PC-9 (cell line): ENCODE measurements at places on chromosomes 13 and 19.

DNA sequence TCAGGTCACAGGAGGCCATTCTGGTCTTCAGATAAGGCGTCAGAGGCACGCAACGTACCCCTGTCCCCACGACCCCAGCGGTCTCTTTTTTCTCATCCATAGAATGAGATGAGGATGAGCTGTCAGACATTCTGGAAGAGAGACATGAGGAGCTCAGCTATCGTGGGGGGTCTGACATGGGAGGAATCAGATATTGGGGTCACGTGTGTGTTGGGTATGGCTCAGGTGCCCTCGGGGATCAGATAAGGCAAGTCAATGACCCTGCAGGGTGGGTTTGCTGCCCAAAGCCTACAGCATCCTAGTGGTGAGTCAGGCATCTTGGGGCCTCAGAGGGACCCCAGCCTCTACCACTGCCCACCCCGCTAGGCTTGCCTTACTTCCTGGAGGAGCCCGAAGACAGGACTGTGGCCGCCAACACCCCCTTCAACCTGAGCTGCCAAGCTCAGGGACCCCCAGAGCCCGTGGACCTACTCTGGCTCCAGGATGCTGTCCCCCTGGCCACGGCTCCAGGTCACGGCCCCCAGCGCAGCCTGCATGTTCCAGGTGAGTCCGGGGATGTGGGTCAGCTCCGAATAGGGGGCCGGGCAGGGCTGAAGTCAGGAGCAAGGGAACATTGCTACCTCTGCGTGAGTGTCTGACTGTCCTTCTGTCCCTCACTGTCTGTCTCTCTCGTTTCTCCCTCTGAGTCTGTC lies 2.6 kb downstream of the AXL start:
- no peak for DNase-seq

GRCh38 chr13:44904967-44905366 lies 84.3 kb downstream of the NUFIP1 start:
- peak; percentile 23 for DNase-seq

DNA sequence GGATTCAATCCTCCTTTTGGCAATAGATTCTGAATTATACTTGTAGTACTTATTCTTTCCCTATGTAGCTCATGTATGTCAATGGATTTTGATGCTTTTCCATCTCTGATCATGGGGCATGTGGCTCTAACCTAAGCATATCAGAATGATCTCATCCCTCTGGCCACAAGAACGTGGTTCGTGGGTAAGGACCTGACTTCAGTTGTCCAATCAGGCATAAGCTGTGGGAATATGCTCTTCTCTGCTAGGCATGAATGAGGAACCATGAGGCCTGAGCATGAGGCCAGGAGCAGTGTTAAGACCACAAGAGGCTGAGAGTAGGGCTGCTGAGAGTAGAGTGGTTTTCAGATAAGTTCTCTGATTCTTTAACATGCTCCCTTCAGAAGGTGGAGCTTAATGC lies 292.4 kb upstream of the TSHZ3 start:
- no peak for DNase-seq

DNA sequence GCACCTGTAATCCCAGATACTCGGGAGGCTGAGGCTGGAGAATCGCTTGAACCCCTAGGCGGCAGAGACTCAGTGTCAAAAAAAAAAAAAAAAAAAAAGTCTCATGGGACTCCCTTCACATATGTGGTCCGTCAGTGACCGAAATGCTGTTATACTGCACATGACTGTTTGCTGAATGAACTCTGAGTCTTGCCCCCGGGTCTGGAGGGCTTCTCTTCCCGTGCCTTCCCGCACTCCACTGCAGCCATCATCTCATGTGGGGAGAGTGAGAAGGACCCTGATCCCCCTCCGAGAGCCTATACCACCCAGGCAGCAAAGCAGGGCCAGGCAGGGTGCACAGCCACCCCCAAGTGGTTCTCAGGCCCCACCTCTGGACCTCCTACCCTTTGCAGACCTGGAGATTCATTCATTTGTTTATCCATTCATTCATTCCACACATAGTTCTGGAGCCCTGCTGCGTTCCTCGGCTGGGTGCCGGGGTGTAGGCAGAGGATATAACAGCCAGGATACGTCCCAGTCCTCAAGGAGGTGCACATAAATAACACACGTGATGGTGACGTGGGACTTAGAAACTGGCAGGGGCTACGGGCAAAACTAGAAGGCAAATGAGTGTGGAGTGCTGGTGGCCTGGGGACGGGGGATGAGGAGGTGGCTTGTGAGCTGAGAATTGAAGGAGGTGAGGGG lies 14.2 kb downstream of the NDUFA11 start:
- DNase-seq = no peak

GRCh38 chr13:34617473-34618083 lies 324.5 kb upstream of the NBEA start:
- DNase-seq = no peak

- no peak for DNase-seq
These were observed 277.8 kb downstream of the FOXO1 start for GRCh38 chr13:40388617-40389016.

DNA sequence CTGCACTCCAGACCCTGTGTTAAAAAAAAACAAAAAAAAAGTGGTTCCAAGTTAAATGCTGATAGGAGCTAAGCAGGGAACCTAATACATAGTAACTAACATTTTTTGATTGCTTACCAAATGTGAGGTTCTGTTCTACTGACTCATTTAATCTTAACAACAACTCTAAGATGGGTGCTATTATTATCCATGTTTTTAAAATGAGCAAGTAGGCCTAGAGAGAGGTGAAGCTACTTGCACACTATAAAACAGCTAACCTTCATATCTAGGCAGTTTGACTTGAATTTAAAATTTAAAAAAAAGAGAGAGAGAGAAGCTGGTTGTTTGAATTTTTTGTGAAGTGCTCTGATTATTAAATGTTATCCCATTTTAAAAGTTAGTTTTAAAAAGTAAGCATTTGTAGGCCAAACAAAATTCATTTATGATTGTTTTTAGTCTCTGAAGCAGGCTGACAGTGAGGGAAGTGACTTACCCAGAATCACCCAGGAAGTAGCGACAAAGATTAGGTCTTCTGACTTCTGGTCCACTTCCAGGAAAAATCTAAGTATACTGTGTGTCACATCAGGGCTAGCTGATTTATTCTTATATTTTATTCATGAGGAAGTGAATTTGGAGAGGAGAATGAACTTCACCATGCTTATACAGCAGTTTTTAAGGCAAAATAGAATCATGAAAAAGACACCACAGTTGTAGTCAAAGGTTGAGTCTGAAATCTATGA lies 2.4 kb downstream of the SIGLECL1 start:
- no peak for DNase-seq

- no peak for DNase-seq
These were observed 545.4 kb upstream of the GPC6 start for GRCh38 chr13:92681239-92681638.

DNA sequence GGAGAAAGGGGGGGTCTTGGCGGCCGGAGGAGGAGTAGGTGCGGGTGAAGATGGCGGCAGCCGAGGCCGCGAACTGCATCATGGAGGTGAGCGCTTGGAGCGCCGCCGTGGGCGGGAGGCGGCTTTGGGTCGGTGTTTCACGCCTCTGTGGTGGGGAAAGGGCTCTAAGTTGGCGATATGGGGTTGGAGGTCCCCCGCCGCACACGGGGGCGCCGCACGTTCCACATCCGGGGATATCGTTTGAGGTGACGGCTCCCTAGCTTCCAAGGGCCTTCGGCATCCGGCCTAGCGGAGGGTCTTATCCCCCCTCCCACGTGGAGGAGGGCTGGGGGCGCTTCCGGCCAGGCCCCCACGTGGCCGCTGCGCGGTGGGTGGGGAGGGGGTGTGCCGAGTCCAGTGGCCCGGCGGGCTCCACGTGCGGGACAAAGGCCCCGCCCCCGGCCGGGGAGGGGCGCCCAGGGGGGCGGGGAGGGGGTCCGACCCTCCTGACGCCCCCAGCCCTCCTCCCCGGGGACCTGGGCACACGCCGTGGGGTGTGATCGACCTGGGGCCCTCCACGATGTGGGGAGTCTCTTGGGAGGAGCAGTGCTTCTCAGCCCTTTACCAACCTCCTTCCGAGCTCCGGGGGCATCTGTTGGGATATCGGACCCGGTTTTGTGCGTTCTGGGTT lies at the start of gene PRMT1:
TSS of gene PRMT1 (plus strand) at position 41 of the 670 bp plus-strand sequence. CDS start at position 51, 10 bp downstream.
- DNase-seq = peak; percentile 58
